ENCODE measurements at places on chromosomes 7 and 10. TPM values are rescaled to one million over a fixed set of nuclear protein-coding genes. Genes with fewer than 3 reads are reported as not detected.

SFTPA2 gene
- total RNA-seq = not detected

GRCh38 chr7:124914298-124914697, 15.3 kb downstream of the POT1 start:
- H3K4me3 ChIP-seq = no peak overlapping the region
- H3K27ac ChIP-seq = no peak overlapping the region
- peaks cover 5% of the 10 kb centered on the region for H3K36me3 ChIP-seq
- H3K4me1 ChIP-seq = no peaks in the 10 kb centered on the region
- DNase-seq = no peak

TPST1 gene
- total RNA-seq = 20.0 TPM

DNA sequence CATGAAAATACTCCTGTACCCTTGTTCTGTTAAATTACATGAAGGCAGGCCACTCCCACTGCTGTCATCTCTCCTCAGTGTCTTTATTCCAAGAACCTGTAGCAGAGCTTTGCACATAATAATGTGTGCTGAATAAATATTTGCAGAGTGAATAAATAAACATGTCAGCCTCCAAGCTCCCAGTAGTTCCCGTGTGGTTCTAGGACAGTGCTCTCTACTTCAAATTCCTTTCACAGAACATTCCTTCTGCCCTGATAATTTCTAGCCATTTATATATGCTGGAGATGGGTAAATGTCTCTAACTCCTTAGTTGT, 20.3 kb upstream of the HYAL4 start:
- H3K27ac ChIP-seq = no peak overlapping the region
- no peaks in the 10 kb centered on the region for H3K36me3 ChIP-seq
- H3K4me1 ChIP-seq = no peaks in the 10 kb centered on the region
- no peak overlapping the region for H3K4me3 ChIP-seq
- no peak for DNase-seq

CALCR gene
- not detected for total RNA-seq

PLAU gene
- total RNA-seq = 8.6 TPM

MOGAT3 gene
- not detected for total RNA-seq

- no peak for DNase-seq
- no peaks in the 10 kb centered on the region for H3K36me3 ChIP-seq
- H3K27ac ChIP-seq = no peak overlapping the region
- no peak overlapping the region for H3K4me3 ChIP-seq
- peaks cover 6% of the 10 kb centered on the region for H3K27me3 ChIP-seq
Observed at GRCh38 chr7:148556892-148557291, 33.7 kb upstream of the C7orf33 start.

DNA sequence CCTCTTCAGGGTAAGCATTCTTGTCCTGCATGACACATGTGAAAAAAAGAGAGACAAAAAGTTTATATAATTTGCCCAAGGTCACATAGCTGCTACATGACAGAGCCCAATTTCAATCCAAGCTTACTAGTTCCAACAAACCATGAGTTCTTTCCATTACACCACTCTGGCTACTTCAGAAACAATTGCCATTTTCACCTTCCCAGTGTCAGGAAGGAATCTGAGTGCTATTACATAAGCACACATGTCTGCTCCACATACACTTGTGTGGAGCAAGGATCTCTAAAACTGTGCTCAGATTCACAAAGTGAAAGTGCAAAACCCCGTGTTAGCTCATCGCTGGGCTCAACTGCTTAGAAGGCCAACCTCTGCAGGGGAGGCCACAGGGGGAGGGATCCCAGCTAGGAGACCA, 356.2 kb upstream of the NFE2L3 start:
- no peak overlapping the region for H3K4me3 ChIP-seq
- H3K27me3 ChIP-seq = no peaks in the 10 kb centered on the region
- no peaks in the 10 kb centered on the region for H3K36me3 ChIP-seq
- H3K27ac ChIP-seq = no peak overlapping the region

GRCh38 chr10:13670311-13670710, 83.5 kb downstream of the PRPF18 start:
- no peak overlapping the region for H3K27ac ChIP-seq
- peaks cover 6% of the 10 kb centered on the region for H3K4me1 ChIP-seq
- no peak for DNase-seq
- no peak overlapping the region for H3K4me3 ChIP-seq
- H3K36me3 ChIP-seq = peaks cover 74% of the 10 kb centered on the region
- no peaks in the 10 kb centered on the region for H3K27me3 ChIP-seq

- no peak for DNase-seq
- H3K36me3 ChIP-seq = no peaks in the 10 kb centered on the region
Observed at GRCh38 chr7:11317766-11318165, 344.1 kb downstream of the PHF14 start.

DNA sequence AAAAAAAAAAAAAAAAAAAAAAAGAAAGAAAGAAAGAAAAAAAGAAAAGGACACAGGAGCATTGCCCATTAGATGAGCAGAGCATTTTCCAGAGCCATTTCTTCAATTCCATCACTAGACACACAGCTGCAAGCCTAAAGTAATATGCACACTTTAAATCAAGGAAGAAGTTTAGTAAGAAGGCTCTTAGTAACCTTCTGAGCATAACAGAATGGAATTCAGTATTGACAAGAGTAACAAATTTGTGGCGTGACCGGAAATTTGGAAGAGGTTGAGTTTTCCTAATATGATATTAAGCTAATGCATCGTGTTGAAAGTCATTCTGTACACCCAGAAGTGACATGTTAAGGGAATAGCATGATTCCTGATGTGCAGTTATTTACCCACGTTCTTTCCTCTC, 35.3 kb downstream of the SMURF1 start:
- DNase-seq = no peak
- H3K4me3 ChIP-seq = no peak overlapping the region
- no peaks in the 10 kb centered on the region for H3K36me3 ChIP-seq
- peak overlapping the region; percentile 4 for H3K27ac ChIP-seq
- H3K4me1 ChIP-seq = peaks cover 65% of the 10 kb centered on the region

DNA sequence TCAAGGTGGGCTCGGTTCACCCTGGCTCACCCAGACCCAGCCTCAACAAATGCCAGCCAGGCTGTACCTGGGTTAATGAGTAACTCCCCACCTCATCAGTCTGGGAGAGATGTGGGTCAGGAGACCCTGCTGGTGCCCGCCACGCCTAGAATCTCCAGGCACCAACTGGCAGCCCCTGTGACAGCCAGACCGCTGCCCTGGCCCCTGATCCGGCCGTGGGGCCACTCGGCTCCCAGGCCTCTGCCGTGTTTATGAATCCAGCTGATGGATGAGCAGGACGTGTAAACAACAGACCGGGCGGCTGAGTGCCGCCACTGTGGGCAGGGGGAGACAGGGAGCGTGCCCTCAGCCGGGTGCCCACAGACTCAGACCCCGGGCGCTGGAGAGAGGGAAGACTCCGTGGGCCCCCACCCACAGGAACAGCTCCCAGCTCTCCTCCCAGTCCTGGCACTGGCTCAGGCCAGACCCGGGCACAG, 34.0 kb upstream of the PDGFA start:
- no peak overlapping the region for H3K27ac ChIP-seq
- no peaks in the 10 kb centered on the region for H3K27me3 ChIP-seq
- no peaks in the 10 kb centered on the region for H3K4me1 ChIP-seq
- no peak overlapping the region for H3K4me3 ChIP-seq

- H3K4me1 ChIP-seq = no peaks in the 10 kb centered on the region
- no peak for DNase-seq
- no peak overlapping the region for H3K27ac ChIP-seq
- H3K36me3 ChIP-seq = no peaks in the 10 kb centered on the region
- H3K4me3 ChIP-seq = no peak overlapping the region
Observed at GRCh38 chr10:60896033-60896432, 48.0 kb downstream of the RHOBTB1 start.

DNA sequence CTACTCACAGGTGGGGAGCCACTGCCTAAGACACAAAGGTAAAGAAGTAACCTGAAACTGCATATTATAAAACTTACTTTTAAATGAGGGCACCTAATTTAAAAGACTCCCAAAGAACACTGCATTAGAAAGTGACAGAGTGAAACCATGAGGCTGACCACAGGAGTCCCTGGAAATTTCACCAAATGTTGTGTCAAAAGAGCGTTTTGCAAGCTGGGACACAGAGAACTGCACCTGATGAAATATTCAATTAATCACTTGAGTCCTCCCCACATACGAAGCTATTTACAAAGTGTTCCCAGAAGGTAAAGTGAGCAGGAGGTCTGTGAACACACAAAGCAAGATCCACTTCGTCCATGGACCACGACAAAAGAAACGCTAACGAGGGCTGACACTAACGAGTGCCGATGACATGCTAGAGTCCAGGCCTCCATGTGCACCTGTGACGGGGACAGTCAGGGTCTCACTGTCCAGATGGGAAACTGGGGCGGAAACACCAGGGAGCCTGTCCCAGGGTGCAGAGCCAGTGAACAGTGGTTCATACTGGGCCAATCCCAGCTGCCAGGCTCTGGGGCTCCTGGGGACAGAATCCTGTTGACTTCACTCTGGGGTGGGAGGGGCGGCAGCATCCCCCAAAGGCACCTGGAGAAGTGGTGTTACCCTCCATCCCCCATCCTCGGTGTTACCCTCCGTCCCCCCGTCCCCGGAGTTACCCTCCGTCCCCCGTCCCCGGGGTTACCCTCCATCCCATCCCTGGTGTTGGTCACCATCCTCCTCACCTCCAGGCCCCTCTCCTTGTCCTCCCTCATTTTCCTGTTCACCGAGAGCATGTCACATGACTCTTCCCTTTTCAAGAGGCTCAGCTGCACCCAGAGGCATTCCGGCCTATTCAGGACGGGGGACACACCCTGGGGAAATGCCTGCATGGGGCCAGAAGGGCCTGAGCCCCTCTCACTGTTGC, 63.4 kb downstream of the DIP2C start:
- H3K4me1 ChIP-seq = peaks cover 28% of the 10 kb centered on the region
- H3K27ac ChIP-seq = peak overlapping the region; percentile 73
- no peaks in the 10 kb centered on the region for H3K27me3 ChIP-seq
- no peak for DNase-seq

- no peak overlapping the region for H3K4me3 ChIP-seq
- DNase-seq = no peak
- H3K36me3 ChIP-seq = no peaks in the 10 kb centered on the region
- H3K27me3 ChIP-seq = no peaks in the 10 kb centered on the region
- no peak overlapping the region for H3K27ac ChIP-seq
Observed at GRCh38 chr10:4371691-4372295, 454.2 kb upstream of the AKR1E2 start.

GRCh38 chr7:1992554-1992953, 240.2 kb downstream of the MAD1L1 start:
- no peaks in the 10 kb centered on the region for H3K36me3 ChIP-seq
- H3K4me1 ChIP-seq = peaks cover 3% of the 10 kb centered on the region
- H3K27ac ChIP-seq = no peak overlapping the region
- DNase-seq = no peak
- H3K27me3 ChIP-seq = no peaks in the 10 kb centered on the region

- H3K27ac ChIP-seq = no peak overlapping the region
- H3K36me3 ChIP-seq = no peaks in the 10 kb centered on the region
- peaks cover 18% of the 10 kb centered on the region for H3K4me1 ChIP-seq
- H3K4me3 ChIP-seq = no peak overlapping the region
- DNase-seq = no peak
Observed at GRCh38 chr10:17213646-17214349, 12.3 kb upstream of the TRDMT1 start.

- no peaks in the 10 kb centered on the region for H3K4me1 ChIP-seq
- DNase-seq = no peak
- H3K27me3 ChIP-seq = no peaks in the 10 kb centered on the region
- no peak overlapping the region for H3K27ac ChIP-seq
- H3K36me3 ChIP-seq = no peaks in the 10 kb centered on the region
Observed at GRCh38 chr7:79977481-79977880, 157.2 kb upstream of the GNAI1 start.
